ENCODE measurements at places on chromosomes 7 and 10.

- DNase-seq, result no peak
Observed at GRCh38 chr10:28722065-28722803, 44.9 kb downstream of the BAMBI start.

GRCh38 chr10:123202506-123202905, 48.3 kb downstream of the BUB3 start:
- no peak for DNase-seq

GRCh38 chr7:22997871-22998518, 15.9 kb downstream of the HYCC1 start:
- DNase-seq, result no peak

- DNase-seq, result no peak
Observed at GRCh38 chr7:25186436-25186835, 41.9 kb downstream of the NPVF start.

DNA sequence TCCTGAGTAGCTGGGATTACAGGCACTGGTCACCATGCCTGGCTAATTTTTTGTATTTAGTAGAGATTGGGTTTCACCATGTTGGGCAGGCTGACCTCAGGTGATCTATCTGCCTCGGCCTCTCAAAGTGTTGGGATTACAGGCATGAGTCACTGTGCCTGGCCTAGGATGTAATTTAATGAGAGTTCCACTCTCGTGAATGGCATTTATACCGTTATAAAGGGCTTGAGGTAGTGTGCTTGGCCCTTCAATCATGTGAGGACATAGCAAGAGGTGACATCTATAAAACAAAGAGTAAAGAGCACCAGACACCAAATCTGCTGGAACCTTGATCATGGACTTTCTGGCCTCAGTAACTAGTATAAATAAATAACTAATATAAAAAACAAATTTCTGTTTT, 93.5 kb upstream of the PPP1R9A start:
- no peak for DNase-seq

- peak; percentile 45 for DNase-seq
Observed at GRCh38 chr7:43439631-43440401, 143.1 kb upstream of the STK17A start.

GRCh38 chr7:4634166-4634565, 47.9 kb upstream of the FOXK1 start:
- no peak for DNase-seq

GRCh38 chr7:130943981-130944380, 210.0 kb upstream of the KLF14 start:
- DNase-seq, result no peak

- DNase-seq, result no peak
Observed at GRCh38 chr7:33711231-33712019, 193.9 kb upstream of the BMPER start.

DNA sequence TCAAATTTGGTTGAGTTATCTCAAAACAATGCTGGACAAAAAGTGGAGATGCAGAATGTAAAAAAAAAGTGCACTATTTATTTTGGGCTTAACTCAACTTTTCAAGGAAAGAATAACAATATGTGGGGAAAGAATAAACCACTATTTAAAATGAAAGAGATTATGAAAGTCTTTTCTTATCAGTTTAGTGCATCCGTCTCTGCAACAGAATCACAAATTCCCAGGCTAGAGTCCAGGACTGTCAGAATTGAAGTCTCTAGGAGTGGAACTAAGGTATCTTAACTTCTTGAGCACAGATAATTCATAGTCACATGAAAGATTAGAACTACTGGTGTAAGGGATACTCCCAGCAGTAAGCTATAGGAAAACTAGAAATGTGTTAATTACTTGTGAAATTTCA, 1200.3 kb upstream of the LRRN3 start:
- DNase-seq, result no peak

GRCh38 chr7:77404641-77405040, 11.5 kb downstream of the GSAP start:
- no peak for DNase-seq

DNA sequence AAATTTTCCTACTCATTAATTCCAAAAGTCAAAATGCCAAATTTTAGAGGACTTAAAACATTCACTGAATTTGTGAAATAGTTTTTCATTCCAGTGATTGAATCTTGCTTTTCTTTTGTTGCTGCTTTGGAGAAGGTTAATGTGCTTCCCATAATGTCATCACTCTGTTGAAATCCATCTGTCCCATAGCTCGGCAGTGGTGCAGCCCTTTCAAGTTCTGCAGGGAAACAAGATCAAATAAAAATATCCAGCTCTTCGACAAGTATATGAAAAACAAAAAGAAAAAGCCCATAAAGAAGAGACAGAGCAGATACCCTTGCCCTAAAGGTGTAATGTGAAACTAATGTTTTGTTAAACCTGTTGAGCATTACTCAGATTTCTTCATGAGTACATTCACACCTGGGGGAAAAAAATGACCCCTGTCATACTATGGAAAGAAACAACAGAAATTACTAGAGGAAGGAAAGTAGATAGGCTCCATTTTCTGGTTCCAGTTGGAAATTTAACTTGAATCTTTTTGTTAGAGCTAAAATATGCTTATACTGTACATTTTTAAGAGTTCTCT, 35.1 kb downstream of the AGR3 start:
- DNase-seq, result no peak

DNA sequence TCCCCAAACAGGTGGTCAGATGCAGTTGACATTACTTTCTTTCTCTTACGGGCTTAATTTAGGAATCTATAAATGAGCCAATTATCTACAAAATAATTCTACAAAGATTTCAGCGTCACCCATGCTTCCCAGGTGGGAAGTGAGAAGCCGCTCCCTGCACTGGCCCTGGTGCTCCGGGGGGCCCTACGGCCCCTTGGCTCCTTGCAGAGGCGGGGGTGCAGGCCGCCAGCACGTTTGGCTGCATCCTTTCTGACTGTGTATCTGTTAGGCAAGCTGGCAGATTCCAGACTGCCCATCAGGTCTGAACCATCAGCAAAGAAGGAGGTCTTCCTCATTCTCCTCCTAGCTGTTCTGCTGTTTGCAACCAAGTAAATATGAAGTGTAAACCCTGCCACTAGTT, 16.3 kb downstream of the VWC2 start:
- no peak for DNase-seq

DNA sequence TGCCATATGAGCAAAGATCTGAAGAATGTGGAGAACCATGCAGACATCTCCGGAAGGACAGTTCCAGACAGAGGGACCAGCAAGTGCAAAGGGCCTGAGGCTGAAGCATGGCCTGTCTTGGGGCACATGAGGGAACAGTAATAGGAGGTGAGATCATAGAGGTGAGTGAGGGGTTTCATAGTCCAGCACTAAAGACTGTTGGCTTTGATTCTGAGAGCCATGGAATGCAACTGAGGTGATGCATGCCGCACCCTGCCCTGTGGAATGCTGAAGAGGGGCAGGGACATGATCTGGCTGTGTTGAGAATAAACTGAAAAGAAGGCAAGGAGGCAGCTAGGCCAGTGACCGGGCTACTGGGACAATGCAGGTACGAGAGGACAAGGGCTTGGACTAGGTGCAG, 253.1 kb upstream of the KLF14 start:
- no peak for DNase-seq

DNA sequence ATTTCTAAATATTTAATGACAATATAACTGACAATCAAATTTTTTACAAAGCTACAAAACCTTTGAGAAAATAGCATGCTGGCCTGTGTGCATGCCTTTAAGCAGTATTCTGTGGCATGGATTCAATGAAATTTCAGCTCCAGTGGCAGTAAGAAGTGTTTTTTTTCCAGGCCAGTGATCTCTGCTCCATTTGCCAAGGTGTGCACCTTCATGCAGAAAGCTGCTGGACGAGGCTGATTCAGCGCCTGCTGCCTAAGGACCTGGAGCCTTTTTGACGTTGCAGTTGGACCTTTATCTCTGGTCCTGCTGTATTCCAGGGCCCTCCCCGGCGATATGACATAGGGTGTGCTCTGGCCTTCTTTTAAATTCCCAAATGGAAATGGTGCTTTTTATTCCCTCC, 26.6 kb downstream of the VWC2 start:
- no peak for DNase-seq

- peak; percentile 87 for DNase-seq
Observed at GRCh38 chr10:102229810-102230263, 3.7 kb downstream of the ELOVL3 start.

DNA sequence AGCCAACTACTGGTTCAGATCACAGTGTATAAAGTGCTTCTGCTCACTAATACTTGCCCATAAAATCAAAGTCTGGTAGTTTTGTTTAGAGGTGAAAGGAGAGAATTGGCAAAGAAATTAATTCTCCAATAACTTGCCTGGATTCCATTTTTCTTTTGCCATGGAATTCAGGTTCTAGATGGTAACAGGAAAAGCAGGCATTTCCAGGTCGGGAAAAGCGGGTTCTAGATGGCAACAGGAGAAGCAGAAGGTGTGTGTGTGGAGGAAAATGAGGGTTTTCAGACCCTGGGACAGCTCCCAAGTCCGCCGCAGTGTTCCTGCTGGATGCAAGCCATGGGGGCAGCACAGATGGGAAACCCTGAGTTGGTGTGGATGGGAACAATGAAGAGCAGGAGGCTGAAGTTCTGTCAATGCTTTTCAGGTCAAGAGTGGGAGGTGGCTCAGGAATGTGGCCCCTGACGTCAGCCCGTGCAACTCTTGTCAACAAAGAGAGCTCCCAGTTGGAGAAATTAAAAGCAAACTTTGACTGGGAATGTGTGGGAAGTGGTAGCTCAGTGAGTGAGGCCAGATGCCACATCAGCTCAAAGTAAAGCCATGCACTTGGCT, 696.7 kb downstream of the LRMDA start:
- DNase-seq, result no peak

DNA sequence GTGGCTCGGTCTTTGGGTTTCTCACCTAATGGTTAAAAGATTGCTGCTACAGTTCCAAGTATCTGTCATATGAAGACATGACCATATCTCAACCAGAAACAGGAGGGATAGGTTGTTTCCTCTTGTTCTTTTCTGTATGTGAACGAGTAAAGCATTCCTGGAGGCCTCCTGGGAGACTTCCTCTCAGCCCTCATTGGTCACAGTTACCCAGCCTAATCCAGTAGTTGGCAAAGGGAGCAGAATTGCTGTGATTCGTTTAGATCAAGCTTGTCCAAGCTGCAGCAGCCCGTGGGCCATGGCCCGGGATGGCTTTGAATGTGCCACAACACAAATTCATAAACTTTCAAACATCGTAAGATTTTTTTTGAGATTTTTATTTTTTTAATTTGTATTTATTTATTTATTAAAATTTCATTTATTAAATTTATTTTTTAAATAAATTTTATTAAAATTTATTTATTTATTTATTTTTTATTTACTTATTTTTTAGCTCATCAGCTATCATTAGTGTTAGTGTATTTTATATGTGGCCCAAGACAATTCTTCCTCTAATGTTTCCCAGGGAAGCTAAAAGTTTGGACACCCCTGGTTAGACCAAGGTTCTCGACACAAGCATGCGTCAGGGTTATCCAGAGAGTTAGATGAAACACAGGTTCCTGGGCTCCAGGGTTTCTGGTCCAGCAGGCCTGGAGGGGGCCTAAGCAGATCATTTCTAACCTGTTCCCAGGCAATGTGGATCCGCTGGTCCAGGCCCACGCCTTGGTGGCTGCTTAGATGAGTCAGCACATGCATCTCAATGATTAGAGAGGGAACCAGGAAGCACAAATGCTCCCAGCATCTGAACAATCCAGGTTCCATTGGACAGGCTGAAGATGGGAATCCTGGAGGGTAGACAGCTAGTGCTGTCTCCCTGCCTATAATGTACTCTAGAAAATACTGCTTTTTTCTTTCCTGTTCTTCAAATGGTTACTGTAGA, 25.6 kb downstream of the CDC123 start:
- DNase-seq, result no peak

DNA sequence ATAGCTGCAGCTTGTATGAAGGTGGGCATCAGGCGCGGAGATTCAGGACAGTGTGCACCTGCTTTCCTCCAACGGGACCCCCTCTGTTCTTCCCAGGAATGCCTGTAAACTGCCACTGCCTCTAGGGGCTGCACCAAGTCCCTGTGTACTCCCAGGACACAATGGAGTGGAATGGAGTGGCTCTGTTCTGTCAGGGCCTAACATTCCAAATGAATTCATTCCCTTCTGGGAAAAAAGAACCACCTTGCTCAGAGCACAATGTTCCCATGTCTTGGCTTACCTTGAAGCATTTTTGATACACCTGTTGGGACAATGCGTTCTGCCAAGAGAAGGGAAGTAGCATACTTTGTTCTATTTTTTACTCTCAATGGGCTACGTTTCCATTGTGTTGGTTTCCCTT, 339.4 kb downstream of the FRMD4A start:
- no peak for DNase-seq

DNA sequence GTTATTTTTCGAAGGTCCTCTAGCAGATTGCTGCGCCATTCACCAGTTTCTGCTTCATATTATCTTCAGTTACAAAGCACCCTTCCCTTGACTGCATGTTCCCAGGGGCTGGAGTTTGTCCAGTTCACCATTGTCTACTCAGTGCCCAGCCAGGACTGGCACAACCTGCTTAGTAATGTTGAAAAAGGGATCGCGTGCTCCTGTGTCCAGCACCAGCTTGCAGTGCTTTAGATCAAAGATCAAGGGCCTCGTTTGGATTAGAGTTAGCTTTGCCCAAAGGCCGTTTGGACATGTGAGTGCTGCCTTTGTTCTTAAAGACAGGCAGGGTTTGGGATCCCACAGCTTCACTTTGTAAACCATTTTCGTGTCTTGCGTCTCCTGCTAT, 867 bp downstream of the ATP6V0E2 start:
- no peak for DNase-seq

- no peak for DNase-seq
Observed at GRCh38 chr10:32299354-32299980, 47.5 kb downstream of the EPC1 start.

DNA sequence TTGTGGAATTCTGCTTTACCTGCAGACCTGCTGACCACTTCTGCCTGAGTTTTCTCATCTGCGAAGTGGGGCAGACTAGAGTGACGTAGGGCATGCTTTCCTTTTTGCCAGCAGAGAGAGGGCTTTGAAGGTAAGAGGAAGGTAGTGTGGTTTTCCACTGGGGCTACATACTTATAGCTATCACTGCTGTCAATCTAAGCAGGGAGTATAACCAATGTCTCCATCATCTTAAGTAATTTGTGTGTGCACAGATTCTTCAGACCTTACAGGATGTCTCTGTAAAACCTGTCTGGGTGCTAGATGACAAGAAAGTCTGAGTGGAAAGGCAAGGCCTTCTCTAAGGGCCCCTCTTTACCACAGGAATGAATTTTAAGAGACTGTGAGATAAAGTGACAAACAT, 106.8 kb downstream of the RBM20 start:
- DNase-seq, result peak; percentile 32

GRCh38 chr10:79274279-79275104, 72.8 kb upstream of the PPIF start:
- DNase-seq, result peak; percentile 68

Data from CD4-positive, alpha-beta T cell treated with Interleukin-1 beta for 1 hour (primary cell).